ENCODE measurements at places on chromosomes 4 and X. TPM values are rescaled to one million over a fixed set of nuclear protein-coding genes. Genes with fewer than 3 reads are reported as not detected.

- no peak for DNase-seq
These were observed 1392.5 kb downstream of the RAPGEF2 start for GRCh38 chr4:160495356-160495755.

- DNase-seq = no peak
These were observed 109.8 kb downstream of the MAPK10 start for GRCh38 chr4:86250006-86250405.

- no peak for DNase-seq
These were observed 70.9 kb downstream of the WFS1 start for GRCh38 chr4:6340446-6341015.

- no peak for DNase-seq
These were observed 1.1 kb downstream of the GCNA start for GRCh38 chrX:71579136-71579989.

- DNase-seq = no peak
These were observed 10.4 kb downstream of the PRSS48 start for GRCh38 chr4:151287409-151287808.

DNA sequence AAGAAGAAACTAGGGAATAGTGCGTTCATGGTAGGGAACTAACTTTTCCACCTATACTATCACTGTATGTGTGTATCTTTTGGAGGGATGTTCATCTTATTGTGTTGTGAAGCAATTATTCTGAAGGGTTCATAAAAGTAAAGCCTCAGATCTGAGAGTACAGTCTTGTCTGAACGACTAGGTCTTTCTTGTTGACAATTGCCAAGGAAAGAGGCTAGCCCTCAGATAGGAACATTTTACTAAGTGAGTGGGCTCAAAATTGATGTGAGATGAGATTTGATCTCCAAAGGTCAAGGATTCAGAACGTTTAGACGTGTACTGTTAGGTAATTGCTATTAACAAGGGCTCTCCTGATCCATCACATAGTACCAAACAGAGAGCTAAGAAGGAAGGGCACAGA lies 15.2 kb upstream of the CNOT6L start:
- DNase-seq = no peak

- no peak for DNase-seq
These were observed 37.5 kb downstream of the FGFBP1 start for GRCh38 chr4:15901007-15901406.

The RGN gene
- total RNA-seq = 0.07 TPM

The ADH7 gene
- not detected for total RNA-seq

GRCh38 chr4:177444911-177445736 lies 2.9 kb upstream of the AGA start:
- DNase-seq = no peak

- DNase-seq = no peak
These were observed 189.1 kb upstream of the C1QTNF7 start for GRCh38 chr4:15238720-15239119.

The CXCL3 gene
- total RNA-seq = 4.9 TPM

DNA sequence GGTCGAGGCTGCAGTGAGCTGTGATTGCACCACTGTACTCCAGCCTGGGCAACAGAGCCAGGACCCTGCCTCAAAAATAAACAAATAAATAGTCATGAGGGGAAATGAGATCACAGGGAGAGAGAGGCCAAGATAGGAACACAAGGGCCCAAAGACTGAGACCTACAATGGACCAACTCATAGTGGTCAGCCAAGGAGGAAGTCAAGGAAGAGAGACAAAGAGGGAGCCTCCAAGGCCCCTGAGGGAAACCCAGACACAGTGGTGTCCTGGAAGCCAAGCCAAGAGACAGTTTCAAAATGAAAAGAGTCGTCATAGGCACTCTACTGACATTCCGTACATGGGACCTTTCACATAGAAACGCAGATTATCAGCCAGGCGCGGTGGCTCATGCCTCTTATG lies 153.3 kb downstream of the BCOR start:
- no peak for DNase-seq

The TEX13B gene
- not detected for total RNA-seq

- no peak for DNase-seq
These were observed 299.0 kb downstream of the KCNIP4 start for GRCh38 chr4:21649391-21650090.

DNA sequence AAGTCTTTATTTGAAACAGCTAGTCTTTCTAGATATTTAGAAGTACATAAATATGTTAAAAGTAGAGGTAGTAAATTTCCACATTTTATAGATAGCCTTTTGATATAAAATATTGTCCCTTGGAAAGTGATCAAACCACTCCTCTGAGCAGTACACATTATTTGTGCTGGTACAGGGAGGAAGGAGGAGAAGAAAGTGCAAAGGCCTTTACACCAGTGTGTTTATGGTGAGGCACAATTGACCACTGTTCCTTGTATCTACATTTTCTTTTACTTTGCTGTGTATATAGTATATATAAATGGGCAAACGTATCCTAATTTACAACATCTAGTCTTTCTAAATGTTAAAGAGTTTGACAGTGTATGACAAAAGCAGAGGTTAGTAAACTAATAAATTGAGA lies 39.9 kb downstream of the CXCL8 start:
- no peak for DNase-seq

The ADH4 gene
- not detected for total RNA-seq

The RAB41 gene
- total RNA-seq = not detected

The TDO2 gene
- not detected for total RNA-seq

DNA sequence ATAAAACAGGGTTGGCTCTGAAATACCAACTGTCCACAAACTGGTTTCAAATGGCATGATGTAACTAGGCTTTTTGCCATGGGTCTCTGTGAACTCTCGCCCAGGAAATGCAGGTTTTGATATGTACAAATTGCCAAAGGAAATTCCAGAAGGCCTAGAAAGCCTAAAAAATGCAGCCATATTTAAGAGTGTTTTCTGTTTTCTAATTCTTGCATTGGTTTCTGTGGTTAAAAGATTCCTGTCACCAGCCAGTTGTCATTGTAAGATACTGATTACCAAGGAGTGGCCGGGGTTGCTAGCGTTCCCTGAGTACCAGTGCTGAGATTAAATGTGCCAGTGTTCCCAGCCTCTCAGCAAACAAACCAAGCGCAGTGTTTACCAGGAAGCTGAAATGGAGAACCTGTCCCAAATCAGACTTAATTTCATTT lies 53.9 kb upstream of the SORBS2 start:
- peak; percentile 57 for DNase-seq

- no peak for DNase-seq
These were observed 12.4 kb downstream of the PAQR3 start for GRCh38 chr4:78926826-78927225.

The NUP54 gene
- 51.8 TPM for total RNA-seq

The TCP11X2 gene
- not detected for total RNA-seq

DNA sequence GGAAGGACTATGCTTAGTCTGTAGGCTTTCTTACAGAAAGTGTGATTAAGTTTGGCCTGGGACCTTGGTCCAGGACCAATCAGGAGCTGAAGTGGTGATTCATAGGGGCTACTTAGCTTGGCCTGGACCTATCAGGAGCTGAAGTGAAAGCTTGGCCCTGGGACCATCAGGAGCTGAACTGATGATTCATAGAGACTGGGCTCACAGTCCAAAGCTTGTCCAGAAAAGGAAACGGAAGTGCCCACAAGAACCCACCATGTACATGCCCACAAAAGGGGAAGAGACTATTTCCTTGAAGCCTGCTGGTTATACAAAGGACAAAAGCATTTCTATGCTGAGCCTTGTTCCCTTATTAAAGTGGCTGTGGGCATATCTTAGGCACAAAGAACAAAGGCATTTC lies 12.6 kb downstream of the TENT5D start:
- no peak for DNase-seq

The LEF1 gene
- 10.1 TPM for total RNA-seq

GRCh38 chr4:129950217-129950616 lies 854.3 kb downstream of the C4orf33 start:
- no peak for DNase-seq

The FGF5 gene
- 5.8 TPM for total RNA-seq

The POU4F2 gene
- total RNA-seq = not detected

GRCh38 chr4:118318931-118319330 lies 33.9 kb downstream of the PRSS12 start:
- DNase-seq = no peak

The ASB12 gene
- total RNA-seq = not detected

DNA sequence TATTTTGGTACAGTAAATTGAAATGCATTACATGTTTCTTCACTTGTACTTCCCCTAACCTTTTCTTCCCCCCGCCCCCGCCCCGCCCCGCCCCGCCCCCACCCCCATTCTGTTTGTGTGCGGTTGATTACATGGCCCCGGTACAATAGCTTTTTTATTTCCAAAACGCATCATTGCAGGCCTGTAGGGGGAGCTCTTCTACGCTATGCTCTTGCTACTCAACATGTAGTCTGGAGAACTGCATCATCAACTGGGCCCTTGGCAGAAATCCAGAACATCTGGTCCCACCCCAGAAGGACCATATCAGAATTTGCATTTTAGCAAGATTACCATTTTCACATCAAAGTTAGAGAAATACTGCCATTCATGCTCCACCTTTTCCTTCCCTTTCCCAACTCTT lies 333.3 kb upstream of the DDX53 start:
- no peak for DNase-seq

DNA sequence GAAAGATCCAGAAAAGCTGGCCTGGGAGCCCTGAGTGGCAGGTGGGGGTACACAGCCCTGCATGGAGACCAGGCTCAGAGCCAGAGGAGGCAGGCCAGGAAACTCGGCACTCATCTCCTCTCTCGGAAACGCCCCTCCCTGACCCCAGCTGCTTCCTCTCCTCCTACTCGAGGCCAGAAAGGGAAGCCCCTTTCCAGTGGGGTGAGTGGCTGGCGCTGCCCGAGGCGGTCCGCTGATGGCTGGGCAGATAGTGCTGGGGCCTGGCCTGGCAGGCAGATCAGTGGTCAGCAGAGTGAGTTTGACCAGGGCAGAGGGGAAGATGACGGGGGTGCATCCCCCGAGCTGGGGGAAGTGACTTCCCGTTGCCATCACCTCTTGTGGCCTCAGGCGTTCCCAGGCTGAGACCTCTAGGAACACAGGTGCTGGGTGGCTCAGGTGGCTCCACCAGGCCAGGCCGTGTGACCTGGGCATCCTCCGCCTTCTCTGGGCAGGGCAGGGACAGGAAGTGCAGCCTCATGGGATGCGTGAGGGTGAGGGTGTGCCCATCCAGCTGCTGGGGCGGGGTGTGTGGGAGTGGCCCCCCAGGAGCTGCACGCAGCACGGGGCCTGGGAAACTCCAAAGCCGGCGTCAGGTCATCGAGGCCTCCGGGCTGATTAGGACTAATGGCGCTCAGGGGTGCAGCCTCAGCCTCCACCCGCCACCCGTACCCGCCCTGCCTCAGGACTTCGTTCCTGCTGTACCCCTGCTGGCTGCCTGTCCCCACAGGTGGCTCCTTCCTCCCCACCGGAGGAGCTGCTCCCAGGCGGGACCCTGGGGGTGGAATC lies 5.7 kb downstream of the SH3BP2 start:
- no peak for DNase-seq

- no peak for DNase-seq
These were observed 12.4 kb downstream of the FSTL5 start for GRCh38 chr4:162151386-162151785.

Measured in foreskin keratinocyte (primary cell).